Osteoblast (primary cell): ENCODE measurements at places on chromosomes 6 and 20. TPM values are rescaled to one million over a fixed set of nuclear protein-coding genes. Genes with fewer than 3 reads are reported as not detected.

MUCL3 gene
- total RNA-seq, result not detected in 2 replicates

MLIP gene
- total RNA-seq, result 0.29 and 0.36 TPM in 2 replicates

DNA sequence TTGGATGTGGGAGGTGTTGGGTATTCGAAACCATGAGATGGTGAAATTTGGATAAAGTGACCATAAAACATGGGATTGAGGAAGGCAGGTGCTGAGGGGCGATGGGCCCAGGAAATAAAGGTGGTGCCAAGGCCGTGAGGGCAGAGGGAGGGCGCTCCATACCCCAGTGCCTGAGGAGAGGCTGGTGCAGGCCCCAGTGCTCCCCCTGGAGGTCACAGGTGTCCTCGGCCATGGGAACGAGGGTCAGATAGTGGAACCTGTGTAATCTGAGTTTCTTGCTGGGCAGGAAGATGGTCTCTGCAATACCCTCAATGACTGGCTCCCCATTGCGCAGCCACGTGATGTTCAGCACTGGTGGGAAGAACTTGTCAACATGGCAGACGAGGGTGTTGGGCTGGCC, 16.2 kb downstream of the HLA-DPB1 start:
- H3K27ac ChIP-seq, result no peak overlapping the region
- peaks cover 22% of the 10 kb centered on the region for H3K27me3 ChIP-seq
- no peak overlapping the region for H3K4me3 ChIP-seq
- DNase-seq, result no peak
- no peaks in the 10 kb centered on the region for H3K36me3 ChIP-seq

DNA sequence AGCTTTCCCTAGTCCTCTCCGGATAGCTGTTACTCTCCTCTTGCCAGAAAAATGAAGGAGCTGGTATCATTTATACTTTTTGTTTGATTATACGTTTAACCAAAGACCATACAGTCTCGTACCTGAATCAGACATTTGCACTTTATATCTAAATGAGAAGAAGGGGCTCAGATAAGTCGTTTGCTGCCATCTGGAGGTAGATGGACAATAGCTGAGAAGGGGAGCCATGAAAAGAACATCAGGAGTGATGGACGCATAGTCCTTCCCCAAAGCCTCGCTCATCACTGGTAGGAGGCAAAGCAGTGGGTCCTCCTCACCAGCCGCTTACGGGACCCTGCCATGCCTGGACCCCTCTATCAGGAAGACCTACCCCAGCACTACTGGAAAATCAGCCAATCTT, 45.4 kb downstream of the RPF2 start:
- H3K27ac ChIP-seq, result no peak overlapping the region
- H3K27me3 ChIP-seq, result no peaks in the 10 kb centered on the region
- peaks cover 10% of the 10 kb centered on the region for H3K4me1 ChIP-seq
- H3K4me3 ChIP-seq, result no peak overlapping the region

DNA sequence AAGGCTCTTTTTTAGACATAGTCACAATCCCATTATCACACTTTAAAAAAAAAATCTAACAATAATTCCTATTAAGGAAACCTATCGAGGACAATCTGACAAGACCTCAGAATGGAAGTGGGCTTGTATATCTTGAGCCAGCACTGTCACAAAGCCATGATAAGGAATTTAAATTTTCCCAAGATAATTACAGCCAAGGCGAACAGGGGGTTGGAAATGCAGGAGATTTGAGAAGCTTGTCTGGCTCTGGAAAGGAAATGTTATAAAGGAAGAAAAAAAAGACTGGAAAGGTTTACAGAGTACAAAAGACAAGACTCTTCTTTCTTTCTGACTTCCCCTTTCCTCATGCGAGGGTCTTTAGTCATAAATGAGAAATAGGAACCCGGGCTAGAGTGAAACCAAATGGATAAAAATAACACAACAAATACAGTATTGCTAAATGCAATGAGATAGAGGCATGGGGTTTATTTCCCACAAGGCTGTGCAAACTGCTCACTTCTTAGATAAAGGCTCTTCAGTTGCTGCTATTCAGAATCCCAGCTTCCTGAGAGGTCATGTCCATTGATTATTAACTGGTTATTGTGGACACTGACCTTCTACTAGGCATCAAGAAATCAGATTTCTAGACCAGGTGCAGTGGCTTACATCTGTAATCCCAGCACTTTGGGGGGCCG, 13.4 kb upstream of the GHRH start:
- peaks cover 7% of the 10 kb centered on the region for H3K4me1 ChIP-seq
- peaks cover 7% of the 10 kb centered on the region for H3K27me3 ChIP-seq

DNA sequence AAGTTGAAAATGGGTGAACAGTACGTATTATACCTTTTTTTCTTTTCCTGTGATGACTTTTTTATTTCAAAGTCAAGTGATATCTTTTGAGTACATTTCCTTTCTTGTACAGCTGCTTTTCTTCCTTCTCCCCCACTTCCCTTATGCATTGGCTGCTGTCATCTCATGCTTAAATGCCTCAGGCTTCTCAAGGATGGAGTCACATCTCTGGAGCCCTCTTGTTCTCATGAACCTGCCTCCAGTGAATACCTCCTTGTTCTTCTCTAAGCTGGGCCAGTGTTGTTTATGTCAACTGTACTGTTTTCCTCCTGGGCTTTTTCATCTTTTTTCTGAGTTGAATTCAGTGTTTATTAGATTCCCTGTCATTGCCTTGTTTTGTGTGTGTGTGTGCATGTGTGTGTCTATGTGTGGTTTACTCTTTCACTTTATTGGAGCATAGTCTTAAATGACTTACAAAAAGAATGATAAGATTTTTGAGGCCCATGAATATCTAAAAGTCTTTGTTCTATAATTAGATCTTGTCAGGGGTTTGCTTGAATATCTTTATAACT, 23.6 kb downstream of the STXBP5 start:
- no peak for DNase-seq
- no peak overlapping the region for H3K27ac ChIP-seq
- peaks cover 20% of the 10 kb centered on the region for H3K36me3 ChIP-seq
